Caki2 (cell line): ENCODE measurements at places on chromosomes 11 and 22. TPM values are rescaled to one million over a fixed set of nuclear protein-coding genes. Genes with fewer than 3 reads are reported as not detected.

P2RY2 gene
- 0.47 TPM in 1 of 2 replicates, not detected in the other for total RNA-seq

CDC42EP1 gene
- total RNA-seq, result 8.9 and 9.1 TPM in 2 replicates

SLC15A3 gene
- total RNA-seq, result not detected in 2 replicates

KCNK4 gene
- total RNA-seq, result not detected in 2 replicates

DNA sequence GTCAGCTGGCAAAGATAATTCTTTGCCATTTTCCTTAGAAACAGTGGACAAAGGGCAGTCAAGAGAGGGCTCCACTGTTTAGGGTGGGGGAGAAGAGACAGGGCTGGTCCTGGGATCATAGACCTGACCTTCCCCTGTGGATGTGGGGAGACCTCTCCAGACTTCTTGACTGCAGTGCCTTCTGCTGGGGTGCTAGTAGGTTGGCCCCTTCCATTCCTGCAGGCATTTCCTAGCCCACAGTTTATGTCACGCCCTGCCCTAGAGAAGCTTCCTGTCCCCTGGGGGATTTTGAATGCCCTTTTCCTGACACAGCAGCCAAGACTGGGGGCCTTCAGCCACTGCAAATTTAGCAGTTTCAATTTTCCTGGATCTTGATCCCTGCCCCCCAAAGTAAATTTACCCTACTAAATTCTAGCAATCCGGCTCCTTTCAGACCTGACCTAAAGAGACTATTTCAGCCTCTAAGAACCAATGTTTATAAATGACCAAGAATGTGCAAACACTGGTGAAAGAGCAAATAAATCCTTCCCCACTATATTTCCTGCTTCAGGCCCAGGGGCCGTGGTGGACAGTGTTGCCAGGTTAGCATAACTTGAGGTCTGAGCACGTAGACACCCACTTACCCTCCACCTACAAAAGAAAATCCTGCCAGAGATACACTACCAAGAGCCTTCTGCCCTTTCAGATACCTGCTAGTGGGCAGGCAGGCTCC is 58.4 kb downstream of the PPFIBP2 start:
- DNase-seq, result no peak

DNA sequence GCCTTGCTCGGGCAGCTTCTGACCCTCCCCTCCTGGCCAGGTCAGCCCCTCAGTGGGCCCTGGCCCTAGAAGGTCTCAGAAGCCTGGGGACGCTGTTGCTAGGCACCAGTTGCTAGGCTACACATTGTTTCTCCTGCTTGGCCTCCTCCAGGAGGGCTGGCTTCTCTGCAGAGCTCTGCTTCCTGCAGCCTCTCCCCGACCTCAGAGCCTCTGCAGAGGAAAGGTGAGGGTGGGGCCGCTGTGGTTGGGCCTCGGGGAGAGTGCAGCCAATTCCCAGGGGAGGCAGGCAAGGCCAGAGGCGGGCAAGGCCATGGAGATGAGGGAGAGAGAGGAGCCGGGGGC is 27.6 kb upstream of the LRRC10B start:
- peak; percentile 29 for DNase-seq

DNA sequence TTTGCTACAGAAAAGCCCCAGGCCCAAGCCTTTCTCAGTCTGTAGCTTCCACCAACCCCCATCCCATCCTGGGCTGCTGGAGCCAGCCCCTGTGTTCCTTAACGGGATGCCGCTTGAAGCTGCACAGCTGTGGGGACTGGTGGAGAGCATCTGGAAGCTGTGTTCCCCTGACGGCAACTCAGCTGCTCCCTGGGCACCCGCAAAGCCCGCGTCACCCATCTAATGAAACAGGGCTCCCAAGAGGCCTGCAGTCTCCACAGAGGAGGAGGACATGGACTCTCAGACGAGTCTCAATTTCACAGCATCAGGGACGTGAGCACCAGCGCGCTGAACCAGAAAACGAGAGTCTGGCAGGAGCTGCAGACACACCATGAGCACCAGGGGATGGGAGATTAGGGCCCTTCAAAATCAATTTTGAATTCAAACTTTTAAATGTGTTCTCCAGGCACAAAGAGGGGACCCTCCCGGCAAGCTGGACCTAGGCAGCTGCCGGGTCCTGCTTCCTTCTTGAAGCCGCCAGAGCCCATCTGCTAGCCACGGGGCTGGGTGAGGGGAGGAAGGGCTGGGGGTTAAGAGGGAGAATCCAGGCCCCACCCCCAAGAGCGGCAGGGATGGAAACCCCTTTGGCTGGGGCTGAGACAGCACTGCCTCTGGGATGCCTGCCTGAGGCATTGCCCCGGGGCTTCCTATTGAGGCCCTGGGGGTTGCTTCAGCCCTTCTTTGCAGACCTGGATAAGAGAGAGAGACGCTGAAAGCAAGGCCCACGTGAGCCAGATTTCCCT is 21.0 kb downstream of the LMO1 start:
- no peak for DNase-seq

DNA sequence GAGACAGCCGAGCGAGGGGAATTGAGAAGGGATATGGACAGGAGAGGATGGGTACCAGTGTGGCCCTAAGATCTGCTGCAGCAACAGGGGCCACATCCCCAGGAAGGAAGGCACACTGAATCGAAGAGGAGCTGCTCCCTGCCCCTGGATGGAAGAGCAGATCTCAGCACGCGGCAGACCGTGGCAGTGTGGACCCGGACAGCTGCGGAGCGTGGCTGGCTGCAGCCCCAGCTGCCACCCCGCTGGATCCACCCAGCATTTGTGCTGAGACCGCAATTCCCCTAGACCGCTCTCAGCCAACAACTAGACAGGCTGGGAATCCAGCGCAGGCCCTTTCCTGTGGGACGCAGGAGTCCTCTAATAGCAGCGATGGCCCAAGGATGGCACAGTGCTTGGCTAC is 94.7 kb downstream of the NECTIN1 start:
- no peak for DNase-seq

GRCh38 chr22:43269246-43269645 is 73.9 kb downstream of the SCUBE1 start:
- no peak for DNase-seq

GRCh38 chr11:131373095-131373725 is 2.8 kb downstream of the NTM start:
- DNase-seq, result no peak

- no peak for DNase-seq
Observed at GRCh38 chr11:111726301-111726713, 39.9 kb downstream of the PPP2R1B start.

DNA sequence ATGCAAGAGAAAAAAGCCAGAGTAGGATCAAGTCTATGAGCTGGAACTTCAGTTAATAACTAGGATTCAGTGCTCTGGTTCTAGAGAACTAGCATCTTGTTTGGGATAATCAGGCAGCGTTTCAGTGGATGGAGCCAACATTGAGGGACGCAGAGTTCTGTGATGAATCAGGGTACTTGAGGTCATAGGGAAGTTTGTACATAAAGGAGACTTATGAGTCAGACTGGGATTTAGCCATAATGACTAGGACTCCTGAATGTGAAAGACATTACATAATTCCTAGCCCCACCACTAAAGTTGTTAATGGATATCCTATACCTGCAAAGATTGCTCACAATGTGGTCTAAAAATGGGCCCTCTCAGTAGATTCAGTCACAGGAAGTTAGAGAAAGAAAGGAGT is 6.8 kb downstream of the SLN start:
- DNase-seq, result peak; percentile 8

- DNase-seq, result no peak
Observed at GRCh38 chr22:19164425-19164824, 14.1 kb downstream of the SLC25A1 start.

DNA sequence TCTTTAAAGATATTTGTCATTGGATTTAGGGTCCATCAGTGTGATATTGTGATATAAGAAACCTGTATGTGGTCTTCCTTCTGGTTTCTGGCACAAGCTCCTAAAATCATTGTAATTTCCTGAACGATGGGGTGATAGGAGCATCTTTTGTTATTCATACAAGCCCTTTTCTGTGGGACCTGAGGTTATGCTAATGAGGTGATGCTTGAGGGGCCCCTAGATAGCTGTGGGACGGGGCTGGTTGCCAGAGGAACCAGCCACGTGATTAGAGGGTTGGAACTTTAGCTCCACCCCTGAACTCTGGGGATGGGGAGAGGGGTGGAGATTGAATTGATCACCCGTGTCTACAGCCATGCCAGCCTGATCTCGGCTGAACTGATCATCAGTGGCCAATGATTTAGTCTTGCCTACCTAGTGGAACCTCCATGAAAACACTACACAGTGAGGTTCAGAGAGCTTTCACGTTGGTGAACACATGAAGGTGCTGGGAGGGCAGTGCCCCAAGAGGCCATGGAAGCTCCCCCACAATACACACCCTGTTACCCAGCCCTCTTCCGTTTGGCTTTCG is 62.8 kb downstream of the BCR start:
- DNase-seq, result no peak

- no peak for DNase-seq
Observed at GRCh38 chr22:48739348-48740085, 1088.2 kb downstream of the BRD1 start.

- no peak for DNase-seq
Observed at GRCh38 chr11:68032997-68033707, 2.7 kb downstream of the NDUFS8 start.

DNA sequence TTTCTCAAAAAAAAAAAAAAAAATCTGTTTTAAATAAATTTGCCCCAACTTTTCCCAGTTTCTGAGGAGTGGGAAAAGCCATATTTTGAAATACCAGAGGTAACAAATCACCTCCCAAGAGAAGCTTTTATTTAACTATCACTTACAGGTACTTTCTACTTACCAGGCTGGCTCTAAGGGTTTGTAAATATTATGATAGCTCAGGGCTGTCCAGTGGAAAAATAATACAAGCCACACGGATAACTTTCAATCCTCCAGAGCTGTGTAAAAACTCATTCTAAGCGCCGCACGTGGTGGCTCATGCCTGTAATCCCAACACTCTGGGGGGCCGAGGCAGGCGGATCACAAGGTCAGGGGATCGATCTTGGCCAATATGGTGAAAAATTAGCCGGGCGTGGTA is 5.6 kb upstream of the SEC14L4 start:
- no peak for DNase-seq

- no peak for DNase-seq
Observed at GRCh38 chr11:90355200-90355599, 132.4 kb upstream of the CHORDC1 start.

DNA sequence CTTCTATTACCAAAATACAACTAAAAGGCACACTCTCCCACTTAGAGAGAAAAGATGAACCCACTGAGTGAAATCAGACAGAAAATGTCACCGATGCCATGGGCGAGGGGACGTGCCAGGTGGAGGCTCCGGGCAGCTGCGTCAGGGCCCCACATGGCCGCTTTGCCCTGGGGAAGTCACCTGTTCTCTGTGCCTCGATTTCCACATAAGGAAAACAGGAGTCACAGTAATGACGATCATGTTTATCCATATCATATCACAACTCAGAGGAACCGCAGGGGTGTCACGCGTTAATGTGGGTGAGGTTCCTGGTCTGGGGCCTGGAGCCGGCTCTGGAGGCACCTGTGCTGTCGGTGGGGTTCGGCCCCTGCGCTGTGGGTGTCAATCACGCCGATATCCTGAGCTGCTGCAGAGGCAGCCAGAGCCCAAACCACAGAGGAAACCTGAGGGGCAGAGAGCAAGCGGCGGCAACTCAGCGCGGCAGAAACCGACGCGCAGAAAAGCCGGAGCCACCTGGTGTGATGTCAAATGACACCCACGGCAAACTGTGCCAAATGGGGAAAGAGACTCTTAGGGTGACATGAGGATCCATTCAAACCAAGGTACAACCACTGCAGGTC is 243.7 kb downstream of the BRD1 start:
- no peak for DNase-seq

GRCh38 chr22:20463324-20464095 is 25.9 kb upstream of the SCARF2 start:
- DNase-seq, result no peak

GRCh38 chr11:30155428-30155827 is 75.4 kb upstream of the FSHB start:
- no peak for DNase-seq

GRCh38 chr11:13667245-13667644 is 1.2 kb upstream of the FAR1 start:
- DNase-seq, result no peak

DNA sequence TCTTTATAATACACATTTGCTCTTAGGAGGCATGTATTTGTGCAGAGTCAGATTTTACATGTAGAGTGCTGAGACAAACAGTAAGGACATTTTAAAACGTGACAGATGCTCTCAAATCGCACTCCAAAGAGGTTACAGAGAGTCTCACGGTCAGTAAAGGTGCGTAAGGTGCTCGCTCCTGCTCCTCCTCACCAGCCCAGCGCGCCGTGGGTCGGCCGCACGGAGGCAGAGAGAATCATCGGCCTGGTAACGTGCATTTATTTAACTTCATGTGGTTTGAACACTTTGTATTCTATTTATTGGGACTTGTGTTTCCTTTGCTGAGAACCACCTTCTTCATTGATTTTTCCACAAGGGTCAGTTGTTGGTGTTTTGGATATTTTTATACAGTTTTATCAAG is 900.1 kb downstream of the BRD1 start:
- DNase-seq, result no peak

DNA sequence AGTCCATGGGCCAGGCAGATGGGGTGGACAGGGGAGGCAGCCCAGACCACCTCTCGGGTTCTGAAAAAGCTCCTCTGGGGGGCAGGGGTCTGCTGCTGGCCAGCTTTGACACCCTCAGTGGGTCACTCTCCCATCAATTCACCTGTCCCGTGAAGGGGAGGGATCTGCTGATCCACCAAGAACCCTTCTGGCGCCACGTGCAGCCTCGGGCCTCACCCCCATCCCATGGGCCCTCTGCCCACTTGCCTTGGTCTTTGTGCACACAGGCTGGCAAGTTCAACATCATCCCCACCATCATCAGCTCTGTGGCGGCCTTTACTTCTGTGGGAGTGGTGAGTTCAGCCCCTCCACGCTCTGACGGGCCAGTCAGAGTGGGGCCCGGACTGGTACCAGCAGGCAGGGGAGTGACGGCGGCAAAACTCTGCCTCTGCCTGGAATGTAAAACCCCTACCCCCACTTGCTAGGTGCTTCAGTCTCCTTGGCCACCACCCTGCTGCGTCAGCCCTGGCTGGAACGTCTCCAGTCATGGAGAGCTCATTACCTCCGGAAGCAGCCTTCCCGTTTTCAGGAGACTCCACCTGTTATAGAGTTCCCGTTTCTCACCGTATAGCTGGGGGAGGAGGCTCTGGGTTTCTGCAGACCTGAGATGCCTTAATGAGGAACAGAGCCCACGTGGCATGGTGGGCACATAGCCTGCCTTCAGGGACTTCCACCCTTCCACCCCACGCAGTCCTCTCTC is 12.7 kb downstream of the PRG3 start:
- DNase-seq, result no peak

DNA sequence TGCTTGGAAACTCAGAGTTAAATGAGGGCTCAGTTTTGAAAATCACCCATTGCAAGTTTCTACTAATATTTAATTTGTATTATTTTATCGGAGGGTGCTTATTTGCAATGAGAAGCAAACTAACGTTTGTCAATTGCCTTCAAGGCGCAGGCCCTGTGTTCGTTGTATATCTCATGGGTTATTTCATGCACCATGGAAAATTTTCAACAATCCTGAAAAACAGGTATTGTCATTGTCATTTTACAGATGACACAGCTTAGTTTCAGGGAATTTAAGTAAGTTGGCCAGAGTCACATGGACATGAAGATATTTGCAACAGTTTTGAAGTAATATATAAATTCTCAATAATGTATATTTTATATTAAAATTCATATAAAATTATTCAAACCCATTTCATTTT is 157.7 kb upstream of the MTMR2 start:
- no peak for DNase-seq
